ENCODE measurements at places on chromosomes 5 and 9.

- DNase-seq: peak; percentile 16
Observed at GRCh38 chr9:86368871-86369521, 14.8 kb upstream of the TUT7 start.

- DNase-seq: peak; percentile 50
Observed at GRCh38 chr9:91536211-91536691, 112.6 kb upstream of the NFIL3 start.

DNA sequence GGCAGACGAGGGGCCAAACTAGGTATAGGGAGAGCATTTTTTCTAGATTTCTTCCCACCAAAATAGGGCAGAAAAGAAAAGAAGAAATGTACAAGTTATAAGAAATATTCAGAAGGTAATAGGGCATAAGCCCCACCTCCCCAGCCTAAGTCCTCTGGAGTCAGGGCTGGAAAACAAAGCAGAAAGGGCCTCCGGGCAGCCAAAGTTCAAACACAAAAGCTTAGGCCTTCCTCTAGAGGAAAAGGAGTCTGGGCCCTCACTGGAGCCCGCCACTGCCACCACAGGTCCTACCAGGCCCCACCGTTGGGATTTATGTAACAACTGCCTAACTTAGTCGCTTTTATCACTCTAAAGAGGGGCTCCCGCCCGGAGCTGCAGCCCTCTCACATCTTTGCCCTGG is 27.6 kb downstream of the TBC1D2 start:
- no peak for DNase-seq

GRCh38 chr5:124810396-124811006 is 64.1 kb upstream of the ZNF608 start:
- DNase-seq: no peak

GRCh38 chr9:16211946-16212345 is 658.5 kb downstream of the BNC2 start:
- no peak for DNase-seq

DNA sequence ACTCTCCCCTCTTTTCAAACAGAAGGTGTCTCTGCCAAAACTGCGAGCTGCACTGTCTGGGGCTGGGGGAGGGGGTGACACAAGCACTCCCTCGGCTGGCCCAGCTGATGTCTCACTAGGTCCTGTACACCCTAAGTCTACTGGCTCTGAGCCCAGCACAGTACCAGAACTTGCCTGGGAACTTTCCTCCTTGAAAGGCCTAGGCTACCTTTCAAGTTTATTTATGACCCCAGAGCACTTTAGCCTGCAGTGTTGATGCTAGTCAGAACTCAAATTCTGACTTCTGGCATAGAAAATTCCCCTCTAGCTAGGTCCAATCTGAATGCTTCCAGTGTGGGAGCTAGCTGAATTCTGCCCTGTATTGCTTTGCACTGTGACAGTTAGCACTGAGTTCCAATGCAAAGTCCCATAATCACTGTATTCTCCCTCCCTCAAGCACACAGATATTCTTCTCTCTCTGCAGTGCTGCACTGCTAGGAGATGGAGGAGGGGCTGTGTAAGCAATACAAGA is 10.5 kb downstream of the LURAP1L start:
- no peak for DNase-seq

DNA sequence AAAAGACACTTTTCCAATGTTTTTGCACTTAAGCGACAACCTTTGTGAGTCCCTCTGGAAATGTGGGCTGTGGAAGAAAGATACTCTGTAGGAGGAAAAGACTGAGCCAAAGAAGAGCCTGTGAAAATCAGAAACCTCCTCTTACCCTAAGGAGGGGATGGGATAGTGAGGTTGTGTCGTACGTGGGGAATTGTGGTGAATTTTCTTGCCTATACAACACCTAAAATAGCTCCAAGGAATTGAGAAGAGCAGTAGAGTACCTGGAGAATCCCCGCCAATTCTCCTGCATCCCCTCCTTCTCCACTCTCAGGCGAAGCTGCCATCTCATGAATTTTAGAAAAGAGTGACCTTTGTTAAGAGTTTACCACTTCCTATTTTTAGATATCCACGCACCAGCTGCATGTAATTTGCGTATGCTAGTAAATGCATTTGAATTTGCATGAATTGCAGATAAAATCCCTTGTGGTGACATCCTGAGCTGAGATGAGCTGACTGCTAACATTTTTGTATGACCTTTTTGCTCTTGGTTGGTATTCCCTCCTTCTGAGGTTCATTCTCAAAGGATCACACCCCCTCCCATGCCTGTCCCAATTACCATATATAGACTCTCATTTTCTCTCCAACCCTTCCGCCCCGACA is 147.2 kb downstream of the PCSK5 start:
- no peak for DNase-seq

- no peak for DNase-seq
Observed at GRCh38 chr5:178740181-178740557, 9.7 kb upstream of the ZNF354A start.

- DNase-seq: no peak
Observed at GRCh38 chr9:6488395-6488794, 75.4 kb downstream of the UHRF2 start.

DNA sequence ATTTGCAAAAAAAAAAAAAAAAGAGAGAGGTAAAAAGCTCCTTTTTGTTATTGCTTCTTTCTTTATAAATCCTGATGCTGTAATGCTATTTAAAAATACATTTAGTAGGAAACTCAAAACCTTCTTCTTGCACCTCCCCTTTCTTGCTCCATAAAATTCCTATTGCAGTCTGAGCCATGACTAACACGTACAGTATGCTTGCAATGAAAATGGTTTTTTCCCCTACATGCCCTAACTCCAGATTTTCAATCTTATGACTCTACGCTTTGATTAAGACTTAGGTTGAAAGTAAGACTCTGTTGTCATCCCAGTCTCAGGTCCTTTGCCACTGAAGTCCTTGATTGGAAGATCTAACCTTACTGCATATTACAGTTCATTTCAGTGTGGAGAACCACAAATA is 23.9 kb downstream of the FGF10 start:
- no peak for DNase-seq

- peak; percentile 48 for DNase-seq
Observed at GRCh38 chr5:180467028-180467975, 26.9 kb upstream of the CNOT6 start.

GRCh38 chr9:97853056-97853843 is at the start of gene FOXE1:
TSS of gene FOXE1 (plus strand) at chr9:97853226. CDS start at chr9:97853915, 689 bp downstream.
- DNase-seq: no peak

DNA sequence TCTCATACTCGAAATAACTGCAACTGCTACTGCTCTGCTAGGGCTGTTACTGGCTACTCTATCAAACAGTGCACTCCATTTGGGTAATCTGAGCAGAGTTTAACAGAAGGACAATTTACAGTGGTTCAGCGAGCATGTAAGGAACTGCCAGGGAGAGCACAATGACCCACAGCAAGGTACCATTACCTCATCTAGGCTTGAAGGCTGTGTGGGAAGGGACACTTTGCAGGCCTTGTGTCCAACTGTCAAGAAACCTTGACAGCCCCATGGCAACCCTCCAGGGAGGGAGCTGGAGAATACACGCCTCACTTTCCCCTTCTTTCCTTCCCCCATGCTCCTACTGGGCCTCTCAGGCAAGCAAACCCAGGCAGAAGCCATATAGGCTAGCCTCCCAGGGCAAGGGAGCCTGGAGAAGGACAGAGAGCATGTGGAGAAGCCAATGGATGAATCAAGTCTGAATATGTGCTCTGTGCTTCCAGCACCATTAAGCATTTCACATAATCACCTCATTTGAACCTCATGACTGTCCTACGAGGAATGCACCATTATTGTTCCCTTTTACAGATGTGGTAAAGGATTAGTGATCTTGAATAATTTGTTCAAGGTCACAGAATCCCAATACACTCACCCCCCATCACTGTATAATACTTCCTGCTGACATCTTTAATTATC is 49.9 kb upstream of the JAK2 start:
- no peak for DNase-seq

GRCh38 chr5:173940269-173940668 is 48.7 kb upstream of the C5orf47 start:
- no peak for DNase-seq

- DNase-seq: peak; percentile 8
Observed at GRCh38 chr5:63401436-63402046, 560.7 kb downstream of the HTR1A start.

DNA sequence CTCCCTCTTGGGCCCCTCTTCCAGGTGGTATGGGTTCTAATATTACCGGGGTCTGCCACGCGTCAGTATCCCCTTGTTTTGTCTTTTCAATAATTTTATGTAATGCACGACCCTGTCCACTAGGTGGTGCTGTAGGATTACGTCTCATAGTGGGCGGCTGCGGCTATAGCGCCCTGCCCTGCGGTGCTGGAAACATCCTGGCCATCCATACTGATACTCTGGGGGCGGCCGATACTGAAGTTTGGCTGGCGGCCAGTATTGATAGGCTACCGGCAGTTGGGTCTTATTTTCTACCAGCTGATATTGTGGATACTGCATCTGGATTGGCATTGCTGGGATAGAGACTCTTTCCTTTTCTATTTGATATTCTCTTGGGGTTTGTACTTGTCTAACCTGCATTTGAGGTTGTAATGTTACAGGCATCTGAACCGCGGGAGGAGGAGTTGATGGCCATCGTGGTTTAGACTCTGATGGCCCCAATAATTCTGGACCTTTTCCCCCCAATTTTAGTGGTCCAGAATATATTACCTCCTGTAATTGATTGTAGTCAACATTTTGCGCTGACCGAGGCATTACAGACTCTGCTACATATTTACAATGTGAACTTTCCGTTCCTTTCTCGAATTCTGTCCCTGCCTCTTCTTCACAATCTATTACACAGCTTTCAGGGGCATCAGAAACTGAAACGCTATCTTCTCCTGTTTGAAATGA is 3.3 kb upstream of the TMEM141 start:
- DNase-seq: peak; percentile 65

- no peak for DNase-seq
Observed at GRCh38 chr5:133627180-133627579, 14.8 kb upstream of the FSTL4 start.

- no peak for DNase-seq
Observed at GRCh38 chr9:116153765-116154333, at the start of gene PAPPA. TSS of gene PAPPA (plus strand) at chr9:116153791. CDS start at chr9:116154173, 382 bp downstream.

DNA sequence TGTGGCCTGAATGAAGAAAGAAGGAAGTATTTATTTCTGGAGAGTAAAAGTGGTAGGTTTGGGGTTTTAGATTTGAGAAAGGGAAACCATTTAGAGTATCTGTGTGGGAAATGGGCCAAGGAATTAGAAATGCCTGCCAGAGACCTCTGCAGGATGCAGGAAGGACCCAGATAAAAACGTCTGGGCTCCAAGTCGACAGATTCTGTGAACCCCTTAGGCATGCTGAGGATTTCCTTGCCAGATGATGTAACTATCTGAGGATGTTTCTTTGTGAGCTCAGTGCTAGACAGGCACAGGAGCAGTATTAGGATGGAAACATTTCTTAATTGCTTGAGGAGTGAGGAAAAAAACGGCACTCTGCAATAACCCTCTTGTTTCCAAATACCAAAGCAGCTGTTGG is 251.8 kb upstream of the DMRT1 start:
- DNase-seq: no peak

- no peak for DNase-seq
Observed at GRCh38 chr5:125746917-125747316, 676.3 kb upstream of the GRAMD2B start.

GRCh38 chr5:135376961-135377624 is 21.9 kb downstream of the MACROH2A1 start:
- no peak for DNase-seq

- DNase-seq: peak; percentile 71
Observed at GRCh38 chr5:77282337-77283027, 72.0 kb downstream of the PDE8B start.

DNA sequence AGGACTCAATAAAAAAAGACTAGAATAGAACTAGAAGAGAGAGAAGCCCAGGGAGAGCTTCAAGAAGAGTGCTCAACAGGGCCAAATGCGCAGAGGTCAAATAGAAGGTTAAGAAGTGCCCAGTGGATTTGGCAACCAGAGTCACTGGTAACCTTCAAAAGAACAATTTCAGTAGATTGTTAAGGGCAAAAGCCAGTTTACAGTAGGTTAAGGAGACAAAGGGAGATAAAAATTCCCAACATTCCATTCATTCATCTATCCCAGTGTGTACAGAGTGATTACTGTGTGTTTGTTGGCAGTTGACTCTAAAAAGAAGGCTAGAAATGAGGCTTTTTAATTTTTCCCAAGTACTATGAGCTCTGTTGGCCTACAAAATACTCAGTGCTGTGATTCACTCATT is 69.4 kb downstream of the RIGI start:
- no peak for DNase-seq

DNA sequence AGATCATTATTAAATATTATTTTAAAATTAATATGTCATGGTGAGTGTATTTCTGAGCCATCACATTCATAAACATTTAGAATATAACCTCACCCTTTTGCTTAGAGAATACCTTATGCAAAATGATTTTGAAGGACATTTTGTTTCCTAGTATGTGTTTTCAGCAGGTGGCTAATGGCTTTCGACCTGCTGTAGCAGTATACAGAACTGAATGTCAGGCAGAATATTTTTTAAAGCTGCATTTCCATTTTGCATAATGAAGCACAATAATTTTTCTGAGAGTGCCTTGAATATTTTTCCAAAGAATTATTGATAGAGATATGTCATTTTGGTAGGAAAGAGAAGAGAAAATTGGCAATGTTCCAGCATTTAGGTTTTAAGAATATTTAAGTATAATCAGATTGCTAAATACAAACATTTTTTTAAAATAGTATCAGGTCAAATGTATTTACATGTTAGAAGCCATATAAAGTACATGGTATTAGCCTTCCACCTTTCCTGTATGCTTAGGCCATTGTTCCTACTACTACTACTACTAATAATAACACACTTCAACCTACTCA is 42.3 kb downstream of the PAM start:
- no peak for DNase-seq

DNA sequence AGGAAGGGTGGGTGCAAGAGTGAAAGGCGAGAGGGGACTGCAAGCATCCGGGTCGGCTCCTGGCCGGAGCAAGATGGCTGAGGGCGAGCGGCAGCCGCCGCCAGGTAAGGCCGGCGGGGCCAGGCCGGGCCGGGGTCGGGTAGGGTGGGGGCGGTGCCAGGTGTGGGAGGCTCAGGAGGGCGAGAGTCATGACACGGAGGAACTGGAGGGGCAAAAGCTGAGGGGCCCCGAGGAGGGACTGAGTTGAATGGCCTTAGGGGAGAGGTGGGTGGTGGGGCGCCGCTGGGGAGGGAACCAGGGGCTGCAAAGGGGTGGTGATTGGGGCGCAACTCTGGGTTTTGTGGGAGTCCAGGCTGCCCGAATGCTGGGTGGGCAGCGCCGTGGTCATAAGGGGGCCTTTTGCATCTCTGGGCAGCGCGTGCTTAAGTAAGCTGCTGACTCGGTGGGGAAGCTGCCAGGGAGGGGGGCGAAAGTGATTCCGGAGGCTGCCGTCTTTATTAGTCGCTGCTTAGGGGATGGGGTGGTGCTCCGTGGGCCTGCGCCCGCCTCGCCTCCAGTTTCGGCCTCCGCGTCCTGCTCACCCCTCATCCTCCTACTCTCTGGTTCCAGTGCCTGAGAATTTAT is 425 bp downstream of the PTPA start:
- DNase-seq: peak; percentile 48
